CD4-positive, alpha-beta T cell treated with Interleukin-2 at 100 ng/mL for 4 hours (primary cell): ENCODE measurements at places on chromosomes 12 and 14.
A peak's percentile ranks its signal among the peaks of the same experiment; 100 is the strongest.

DNA sequence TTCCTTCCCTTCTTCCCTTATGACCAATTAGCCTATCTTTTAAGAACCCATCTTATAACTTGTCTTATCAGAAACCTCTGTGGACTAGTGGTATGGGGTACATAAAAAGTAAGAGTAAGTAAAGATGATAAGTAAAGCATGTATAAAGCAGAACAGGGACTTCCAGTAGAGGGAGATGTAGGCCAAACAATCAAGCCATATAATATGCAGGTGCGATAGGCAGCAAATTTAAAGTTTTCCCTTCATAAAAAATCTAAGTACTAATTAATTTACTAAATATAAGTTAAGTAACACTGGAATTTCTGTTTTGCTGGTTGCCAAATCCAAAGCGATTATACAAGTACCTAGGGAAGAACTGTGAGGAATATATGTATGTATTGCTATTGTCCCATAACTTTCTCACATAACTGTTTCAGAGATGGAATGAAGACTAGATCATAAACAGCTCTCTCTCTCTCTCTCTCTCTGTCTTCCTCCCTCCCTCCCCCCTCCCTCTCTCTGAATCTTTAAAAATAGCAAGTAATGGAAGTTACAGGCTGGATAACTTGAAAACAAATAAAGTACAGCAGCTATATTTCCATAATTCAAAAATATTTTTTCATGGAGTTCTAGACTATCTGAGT is 25.7 kb downstream of the METTL25 start:
- DNase-seq = no peak

GRCh38 chr14:23186913-23187654 is 3.6 kb upstream of the SLC7A8 start:
- DNase-seq = peak; percentile 24

GRCh38 chr12:14693116-14693515 is 3.3 kb downstream of the GUCY2C start:
- DNase-seq = no peak

DNA sequence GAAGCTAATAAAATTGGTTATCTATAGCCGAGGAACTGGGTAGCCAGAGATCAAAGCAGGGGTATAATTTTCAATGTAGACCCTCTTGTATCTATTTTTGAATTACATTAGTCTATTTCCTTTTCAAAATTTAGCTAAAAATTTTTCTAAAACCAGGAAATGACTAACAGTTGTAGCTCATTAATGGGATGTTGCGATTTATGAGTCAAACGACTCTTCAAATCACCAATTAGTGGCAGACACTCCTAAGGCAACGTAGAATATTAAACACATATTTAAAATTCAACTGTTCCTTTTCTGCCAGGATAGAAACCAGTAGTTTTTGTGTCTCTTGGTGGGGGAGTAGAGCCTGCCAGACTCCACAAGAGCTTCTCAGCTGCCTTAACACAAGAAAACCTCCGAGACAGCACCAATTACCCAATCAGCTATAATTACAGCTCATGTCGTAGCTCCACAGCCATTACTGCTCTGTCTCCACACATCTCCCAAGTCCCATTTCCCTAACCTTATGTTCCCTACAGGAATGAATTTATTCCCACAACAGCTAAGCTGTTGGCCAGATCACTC is 26.9 kb downstream of the GCN1 start:
- DNase-seq = no peak

DNA sequence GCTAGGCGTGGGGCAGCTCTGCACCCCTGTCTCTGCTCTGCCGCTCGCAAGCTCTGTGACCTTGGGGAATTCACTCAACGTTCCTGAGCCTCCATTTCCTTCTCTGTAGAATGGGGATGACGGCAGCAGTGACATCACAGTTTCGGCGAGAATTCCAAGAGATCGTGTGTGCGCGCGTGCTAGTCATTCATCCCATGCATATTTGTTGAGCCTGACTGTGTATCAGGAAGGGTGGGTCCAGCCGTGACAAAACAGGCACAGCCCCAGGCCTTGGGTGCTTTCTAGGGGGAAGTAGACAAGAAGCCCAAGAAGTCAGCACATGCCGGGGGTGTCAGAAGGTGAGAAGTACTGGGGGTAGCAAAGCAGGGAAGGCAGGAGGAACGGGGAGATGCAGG is 145.6 kb upstream of the NCOR2 start:
- peak; percentile 10 for DNase-seq

DNA sequence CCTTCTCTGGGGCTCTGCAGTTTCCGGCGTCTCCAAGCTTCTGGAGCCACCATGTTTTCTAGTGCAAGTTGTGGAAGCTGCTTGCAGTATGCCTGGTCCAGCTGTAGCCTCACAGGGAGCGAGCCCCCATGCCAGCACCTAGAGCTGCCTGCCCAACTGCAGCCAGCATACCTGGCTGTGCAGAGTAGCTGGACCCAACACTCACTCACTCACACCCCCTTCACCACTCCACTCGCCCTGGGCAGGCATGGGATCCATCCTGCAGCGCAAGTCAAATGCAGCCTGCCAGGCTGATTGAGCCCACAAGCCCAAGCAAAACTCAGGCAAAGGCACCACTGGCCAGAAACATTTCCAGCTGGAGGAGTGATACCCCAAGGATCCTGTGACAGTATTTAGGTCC is 797.3 kb downstream of the SLC16A7 start:
- DNase-seq = no peak

DNA sequence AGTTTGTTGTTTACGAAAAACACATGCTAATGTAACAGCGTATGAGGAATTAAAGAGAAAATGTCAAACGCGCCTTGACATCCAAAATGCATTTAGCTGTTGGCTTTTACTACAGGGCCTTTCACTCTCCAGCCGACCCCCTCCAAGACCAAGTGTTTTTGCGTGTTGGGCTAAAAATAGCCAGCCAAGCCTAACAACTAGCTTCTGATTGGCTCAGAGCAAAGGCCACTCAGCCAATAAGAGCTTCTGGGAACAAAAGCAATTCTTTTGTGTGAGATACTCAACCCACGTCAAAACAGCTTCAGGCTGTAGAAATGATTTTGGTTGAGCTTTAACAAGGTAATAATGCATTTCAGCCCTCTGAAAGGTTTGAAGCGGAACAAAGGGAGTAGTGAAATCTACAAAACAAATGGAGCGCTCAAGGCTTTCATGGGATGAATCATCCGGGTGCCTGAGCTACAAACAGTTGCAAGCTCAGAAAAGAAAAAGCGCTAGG is 198.7 kb upstream of the DCN start:
- DNase-seq = peak; percentile 7

DNA sequence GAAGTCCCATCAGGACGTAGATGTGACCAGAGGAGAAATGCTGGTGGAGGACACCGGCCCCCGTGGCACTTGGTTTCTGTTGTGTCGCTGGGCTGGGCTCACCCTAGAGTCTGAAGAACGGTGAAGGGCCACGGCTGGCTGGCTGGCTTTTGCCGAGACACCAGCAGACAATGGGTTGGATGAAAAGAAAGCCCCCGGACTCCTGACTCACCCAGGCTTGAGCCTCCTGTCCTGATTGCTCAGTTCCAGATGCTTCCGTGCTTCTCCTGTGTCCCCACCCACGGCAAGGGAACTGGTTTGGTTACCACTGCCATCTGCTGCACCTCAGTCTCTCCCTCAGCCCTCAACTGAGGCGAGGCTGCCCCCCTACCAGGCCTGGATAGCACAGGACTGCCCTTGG is 10.4 kb upstream of the ENDOU start:
- no peak for DNase-seq
